SW 1271 (cell line): ENCODE measurements at places on chromosomes 1 and 21.

DNA sequence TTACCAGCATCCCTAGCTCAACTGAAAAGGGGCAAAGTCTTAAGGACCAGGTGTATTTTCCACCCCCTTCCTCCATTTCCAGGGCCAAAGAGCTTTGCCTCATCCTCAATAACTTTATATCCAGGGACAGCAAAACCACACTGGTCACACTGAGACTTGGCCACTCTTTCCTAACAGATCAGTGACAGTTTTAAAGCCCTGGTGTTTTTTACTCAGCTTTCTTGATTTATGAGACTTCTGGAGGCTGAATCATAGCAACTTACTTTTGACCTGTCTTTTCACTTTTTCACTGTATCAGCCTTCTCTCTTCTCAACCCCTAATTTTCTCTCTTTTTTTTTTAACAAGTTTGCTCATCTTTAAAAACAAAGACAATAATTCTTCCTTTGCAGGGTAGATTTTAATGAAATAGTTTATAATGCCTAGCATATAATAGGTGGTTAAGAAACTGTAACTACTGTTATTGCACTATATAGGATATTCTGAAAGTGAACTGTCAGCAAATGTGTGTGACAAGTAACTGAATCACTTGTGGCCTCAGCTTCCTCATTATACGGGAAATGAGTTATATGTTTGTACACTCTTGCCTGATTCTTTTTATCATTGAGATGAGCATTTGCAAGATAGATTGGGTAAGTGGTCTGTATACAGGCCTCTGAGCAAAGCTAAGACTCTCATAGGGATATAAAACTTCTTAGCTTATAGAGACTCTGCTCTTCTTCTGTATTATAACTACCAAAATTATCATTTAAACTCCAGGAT lies 19.7 kb upstream of the DYNLT5 start:
- DNase-seq: no peak

GRCh38 chr1:153616917-153617311 lies 789 bp upstream of the S100A14 start:
- no peak for DNase-seq

DNA sequence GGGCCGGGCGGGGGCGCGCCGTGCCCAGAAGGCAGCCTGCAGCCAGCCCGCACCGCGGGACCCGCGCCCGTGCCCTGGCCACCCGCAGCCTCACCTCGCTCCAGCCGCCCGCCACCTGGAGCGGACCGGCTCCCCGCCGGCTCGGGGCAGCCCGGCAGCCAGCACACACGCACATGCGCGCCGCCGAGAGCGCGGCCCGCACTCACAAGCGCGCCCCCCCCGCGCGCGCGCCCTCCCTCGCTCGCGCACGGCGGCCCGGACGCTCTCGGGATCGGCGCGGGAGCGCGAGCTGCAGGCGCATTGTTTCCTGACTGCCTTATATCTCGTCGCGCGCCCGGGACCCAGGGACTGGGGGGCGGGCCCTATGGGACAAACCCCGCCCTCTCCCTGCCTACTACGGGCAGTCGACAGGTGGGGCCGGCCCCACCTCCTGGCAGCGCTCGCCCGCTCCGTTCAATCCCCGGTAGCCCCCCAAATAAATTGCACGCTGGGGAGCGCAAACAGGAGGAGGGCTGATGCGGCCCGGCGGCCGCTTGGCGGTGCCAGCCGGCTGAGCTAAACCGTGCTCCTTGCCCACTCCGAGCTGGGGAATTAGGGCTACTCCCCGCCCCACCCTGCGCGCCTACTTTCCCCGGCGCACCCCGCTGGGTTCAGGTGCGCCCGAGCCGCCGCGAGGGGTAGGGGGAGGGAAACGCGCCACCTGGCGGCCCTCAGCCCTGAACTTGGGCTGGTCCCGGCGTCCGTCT lies at the start of gene MYCL:
Gene MYCL, minus strand, starts transcription at position 204 of the 746 bp plus-strand sequence. CDS start 483 bp downstream, outside the sequence.
- peak; percentile 14 for DNase-seq

DNA sequence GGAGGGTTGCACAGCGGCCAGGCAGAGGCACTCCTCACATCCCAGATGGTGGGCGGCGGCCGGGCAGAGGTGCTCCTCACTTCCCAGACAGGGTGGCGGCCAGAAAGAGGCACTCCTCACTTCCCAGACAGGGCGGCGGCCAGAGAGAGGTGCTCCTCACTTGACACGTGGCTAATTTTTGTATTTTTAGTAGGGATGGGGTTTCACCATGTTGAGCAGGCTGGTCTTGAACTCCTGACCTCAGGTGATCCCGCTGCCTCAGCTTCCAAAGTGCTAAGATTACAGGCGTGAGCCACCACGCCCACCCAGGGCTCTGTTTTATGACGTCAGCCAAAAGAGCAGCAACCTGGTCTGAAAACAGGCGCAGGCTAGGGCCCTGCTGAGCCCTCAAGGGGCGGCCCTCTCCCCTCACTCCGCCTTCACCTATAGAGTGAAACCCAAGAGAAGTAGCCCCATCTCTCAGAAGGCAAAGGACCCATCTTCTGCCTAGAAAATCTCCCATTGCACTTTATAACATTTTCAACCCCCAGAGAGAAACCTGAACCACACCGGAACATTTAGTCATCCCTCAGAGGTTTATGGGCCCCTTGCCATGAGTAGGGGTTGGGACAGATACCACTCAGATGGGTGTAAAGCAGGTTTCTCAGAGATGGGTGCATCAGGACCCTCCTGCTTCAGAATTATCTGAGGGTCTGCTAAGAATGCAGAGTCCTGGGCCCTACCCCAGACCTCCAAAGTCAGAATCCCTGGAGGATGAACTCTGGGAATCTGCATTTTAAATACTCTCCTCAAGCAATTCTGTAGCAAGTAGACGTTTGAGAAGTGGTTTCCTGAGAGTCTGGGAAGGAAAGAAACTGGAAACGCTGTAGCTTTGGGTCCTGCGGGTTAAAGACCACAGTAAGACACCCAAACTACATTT lies 40.8 kb downstream of the CDK18 start:
- no peak for DNase-seq

- DNase-seq: no peak
Observed at GRCh38 chr1:76314730-76315129, 240.2 kb downstream of the ST6GALNAC3 start.
